ENCODE measurements at places on chromosomes 1 and 21.

- DNase-seq = no peak
Measured at GRCh38 chr21:43300496-43301408, 126.2 kb downstream of the SIK1 start.

DNA sequence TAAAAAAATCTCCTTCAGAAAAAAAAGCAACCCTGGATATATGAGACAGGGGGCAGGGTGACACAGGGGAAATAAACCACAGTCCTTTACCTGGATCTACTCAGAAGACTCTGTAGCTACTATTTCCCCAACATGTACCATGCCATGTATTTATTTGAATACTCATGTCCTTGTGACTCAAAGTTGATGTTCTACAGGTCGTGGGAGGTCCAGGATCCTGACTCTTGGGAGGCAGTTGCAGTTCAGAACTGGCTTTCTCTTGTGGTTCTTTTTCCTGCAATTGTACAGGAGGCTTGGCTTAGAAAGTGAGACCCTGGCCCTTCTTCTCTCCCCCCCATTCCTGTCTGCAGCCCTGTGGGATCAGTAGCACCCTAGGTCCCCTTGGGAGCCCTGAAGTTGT, 5.8 kb upstream of the IL24 start:
- no peak for DNase-seq

DNA sequence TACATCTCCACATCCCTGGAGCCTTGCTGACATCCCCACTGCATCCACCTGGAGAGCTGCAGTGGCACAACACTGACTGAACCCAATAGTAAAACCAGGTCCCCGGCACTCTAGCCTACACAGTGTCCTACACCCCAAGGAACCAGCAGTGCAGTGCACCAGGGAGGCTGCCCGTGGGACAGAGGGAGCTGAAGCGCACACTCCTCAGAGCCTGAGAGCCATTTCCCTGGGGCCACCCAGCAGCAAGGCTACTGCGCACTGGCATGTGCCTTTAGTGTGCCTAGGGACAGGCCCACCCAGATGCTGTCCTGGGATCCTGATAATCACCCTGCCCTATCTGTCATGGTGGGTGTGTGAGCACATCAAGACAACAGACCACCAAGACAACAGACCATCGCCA, 31.9 kb downstream of the NSL1 start:
- no peak for DNase-seq

DNA sequence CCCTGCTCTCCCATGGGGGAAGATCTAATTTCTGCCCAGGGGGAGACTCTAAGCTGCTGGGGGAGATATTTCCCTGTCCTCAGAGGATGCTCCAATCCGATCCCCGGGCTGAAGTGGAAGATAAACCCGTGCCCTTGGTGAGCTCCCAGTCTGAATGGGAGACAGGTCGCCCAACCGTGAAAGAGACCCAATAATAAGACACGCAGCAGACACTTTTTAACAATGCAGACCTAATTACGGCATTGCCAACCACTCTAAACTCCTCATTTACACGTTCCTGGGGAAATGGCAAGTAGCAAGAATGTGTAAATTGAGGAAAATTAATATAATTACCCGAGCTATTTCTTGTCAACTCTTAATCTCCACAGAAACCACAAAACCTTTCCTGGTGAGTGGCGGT, 48.7 kb upstream of the ACTL8 start:
- DNase-seq = no peak

DNA sequence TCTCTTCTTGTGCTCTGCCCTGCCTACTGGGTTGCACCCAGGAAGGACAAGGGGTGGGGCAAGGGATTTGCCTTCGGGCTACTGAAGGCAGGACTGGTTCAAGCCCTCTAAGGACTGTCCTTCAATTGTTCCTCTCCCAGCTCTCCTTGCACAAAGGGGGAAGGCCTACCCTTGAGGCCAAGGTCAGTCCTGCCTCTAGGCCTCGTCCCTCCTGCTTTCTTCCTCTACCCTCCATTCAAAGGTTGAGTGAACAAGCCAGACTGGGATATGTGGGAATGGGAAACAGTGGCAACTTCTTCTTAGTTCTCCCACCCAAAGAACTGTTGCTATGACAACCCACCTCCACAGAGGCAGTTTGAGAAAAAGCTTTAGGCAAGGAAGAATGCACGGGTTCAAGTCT, 2.7 kb downstream of the LURAP1 start:
- DNase-seq = no peak

- no peak for DNase-seq
Measured at GRCh38 chr1:45385302-45385701, 45.1 kb upstream of the MUTYH start.

DNA sequence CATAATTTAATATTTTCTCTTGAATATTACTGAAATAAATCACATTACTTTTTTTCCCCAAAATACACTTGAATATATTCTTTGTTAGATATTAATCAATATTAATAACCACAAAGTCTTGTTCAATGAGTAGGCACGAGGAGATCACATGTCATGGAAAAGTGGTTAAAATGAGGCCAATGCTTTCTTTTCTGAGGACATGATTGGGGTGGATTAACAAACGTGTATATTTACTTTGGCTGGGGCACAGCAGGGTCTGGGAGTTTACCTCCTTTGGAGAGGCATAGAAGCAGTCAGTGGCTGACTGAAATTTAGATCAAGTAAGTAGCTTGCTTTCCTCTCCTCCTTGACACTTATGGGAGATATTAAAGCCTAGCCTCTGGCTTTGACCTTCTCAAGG, 664.3 kb upstream of the B3GALT2 start:
- no peak for DNase-seq

Data from hematopoietic multipotent progenitor cell (in vitro differentiated cells).